ENCODE measurements at places on chromosomes 3 and 15.

DNA sequence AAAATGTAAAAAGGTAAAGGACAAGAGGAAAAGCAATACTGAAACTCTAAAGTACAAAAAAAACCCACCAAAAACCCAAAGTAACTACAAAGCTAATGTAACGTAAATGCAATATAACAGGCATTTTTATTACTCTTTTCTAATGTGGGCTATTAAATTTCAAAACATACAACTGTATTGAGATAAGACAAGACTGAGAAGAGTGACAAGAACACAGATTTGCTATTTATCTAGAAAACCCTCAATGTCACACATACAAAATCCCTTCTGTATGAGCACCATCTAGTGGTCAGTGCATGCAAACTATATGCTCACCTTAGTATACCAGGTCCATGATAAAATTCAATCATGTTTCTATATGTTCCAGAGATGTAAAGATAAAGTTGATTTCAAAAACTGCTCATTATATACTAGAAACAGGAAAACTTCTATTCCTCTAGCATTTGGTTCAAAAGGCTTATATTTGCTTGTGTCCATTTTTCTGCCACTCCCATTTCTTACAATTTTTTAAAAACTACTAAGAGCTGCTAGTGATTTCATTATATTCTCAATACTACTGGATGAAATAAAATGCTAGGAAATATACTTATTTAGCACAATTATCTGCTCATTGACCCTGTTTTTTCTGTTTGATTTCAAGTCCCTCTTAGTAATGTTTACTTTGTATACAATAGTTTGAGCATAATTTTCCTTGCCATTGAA, 111.4 kb downstream of the DLG1 start:
- peak; percentile 51 for DNase-seq

- no peak for DNase-seq
Observed at GRCh38 chr15:34334672-34335071, 2.9 kb downstream of the SLC12A6 start.

DNA sequence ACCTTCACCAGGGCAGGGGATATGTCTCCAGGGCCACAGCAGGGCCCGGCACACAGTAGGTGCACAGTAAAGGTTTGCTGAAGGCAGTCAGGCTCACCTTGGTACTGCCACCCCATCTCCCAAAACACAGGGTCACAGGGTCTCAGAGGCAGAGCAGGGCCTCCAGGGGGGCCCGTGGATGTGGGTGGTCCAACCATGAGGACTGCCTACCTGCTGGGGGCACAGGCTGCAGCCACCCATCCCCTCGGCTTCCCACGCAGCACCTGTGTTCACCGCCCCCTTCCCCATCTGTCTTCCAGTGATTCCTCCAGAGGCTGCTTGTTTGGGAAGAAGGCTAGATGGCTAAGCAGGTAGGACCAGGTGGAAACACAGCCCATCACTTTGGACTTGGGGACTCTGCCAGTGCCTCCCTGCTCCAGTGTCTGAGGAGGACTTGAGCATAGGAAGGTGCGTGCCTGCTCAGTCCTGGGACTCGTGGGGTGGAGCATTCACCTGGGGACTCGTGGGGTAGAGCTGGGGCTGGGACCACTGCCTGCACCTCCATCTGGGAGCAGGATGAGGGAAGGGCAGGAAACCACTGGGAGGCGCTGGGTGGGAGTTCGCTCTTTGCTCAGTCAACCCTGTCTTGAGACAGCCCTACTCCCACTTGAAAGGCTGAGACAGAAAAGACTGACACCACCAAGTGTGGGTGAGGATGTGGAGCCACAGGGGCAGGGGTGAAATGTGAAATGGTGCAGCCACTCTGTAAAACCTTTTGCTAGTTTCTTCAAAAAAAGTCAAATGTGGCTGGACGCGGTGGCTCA, 18.8 kb upstream of the PLXND1 start:
- DNase-seq, result no peak

GRCh38 chr3:61912158-61912557, 350.8 kb downstream of the PTPRG start:
- no peak for DNase-seq

GRCh38 chr3:48423241-48423882, 6.5 kb downstream of the PLXNB1 start:
- DNase-seq, result no peak

DNA sequence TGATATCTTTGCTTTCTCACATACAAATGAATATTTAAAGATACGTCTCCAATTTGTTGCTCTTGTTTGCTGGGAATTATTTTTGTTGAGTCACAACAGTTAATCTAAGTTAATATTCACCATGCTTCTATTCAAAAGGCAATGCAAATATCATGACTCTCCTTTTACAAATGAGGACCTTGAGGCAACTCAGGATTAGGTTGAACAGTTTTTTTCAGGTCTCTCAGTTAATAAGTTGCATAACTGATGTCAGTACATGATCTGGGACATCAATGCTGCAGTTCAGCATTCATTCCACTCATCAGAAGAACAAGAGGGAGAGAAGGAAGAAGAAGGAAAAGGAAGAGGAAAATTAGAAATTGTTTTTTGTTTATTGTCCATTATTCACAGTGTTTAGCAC, 781 bp upstream of the NAALADL2 start:
- DNase-seq, result no peak

DNA sequence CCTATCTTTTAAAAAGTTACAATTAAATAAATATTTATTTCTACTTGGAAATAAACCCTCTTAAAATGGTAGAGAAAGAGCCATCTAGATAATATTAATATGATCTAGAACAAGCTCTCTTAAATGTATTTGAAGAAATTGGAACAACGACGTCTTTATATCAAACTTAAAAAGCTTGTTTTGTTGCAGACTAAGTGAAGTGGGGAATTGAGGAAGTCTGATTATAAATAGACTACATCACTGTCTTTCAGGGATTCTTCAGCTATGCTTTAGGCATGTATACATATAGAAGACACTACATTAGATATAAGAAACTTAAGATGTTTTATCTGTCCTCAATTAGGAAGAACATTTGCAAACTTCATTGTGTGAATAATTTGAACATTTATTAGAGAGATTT, 1.8 kb downstream of the BCHE start:
- DNase-seq, result no peak

GRCh38 chr3:136731274-136731884, 20.8 kb downstream of the STAG1 start:
- DNase-seq, result no peak

DNA sequence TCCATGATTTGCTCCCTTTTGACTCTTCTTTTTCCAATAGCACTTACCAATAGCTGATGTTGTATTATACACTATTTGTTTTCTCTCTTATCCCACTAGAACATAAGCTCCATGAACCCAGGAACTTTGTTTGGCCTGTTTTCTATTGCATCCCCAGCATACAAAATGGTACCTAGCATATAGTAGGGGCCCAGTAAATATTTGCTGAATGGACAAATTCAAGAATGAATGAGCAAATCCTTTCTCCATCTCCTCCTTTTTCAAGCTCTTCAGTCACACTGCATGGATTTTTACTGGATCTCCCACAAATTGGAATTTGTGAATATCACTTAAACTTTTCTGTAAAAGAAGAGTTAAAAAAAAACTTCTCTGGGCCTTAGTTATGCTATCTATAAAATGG, 66.6 kb upstream of the FEZF2 start:
- DNase-seq, result no peak

- DNase-seq, result no peak
Observed at GRCh38 chr3:123805101-123805500, 79.0 kb downstream of the MYLK start.

DNA sequence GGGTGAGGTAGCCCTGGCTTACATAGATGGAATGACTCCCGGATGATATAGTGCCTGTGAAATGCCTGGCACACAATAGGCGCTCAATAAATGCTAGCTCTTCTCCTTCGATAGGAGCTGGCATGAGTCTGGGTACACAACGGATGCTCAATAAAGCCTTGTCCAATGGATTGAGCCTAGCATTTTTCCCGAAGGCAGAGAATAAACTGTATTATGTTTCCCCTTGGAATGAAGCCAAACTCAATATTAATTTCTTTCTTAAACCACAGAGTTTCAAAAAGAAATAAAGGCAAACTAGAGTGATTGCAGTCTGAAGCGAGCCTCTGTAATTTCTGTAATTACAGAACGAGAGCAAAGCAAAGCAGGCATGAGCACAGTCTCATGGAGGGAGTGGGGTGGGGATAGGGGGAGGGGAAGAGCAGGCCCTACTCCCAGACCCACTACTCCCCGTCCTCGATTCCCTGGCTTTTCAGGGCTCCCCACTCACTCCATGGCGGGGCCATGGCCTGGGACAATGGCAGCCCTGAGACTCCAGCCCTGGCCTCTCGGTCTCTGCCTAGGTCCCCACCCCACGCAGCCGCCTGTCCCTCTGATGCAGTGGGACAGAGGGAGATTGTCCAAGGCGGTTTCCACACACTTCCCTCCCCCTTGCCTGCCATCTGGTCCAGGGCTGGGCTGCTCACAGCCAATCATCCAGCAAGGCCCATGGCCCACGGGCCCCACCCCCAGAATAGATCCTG, 18.0 kb downstream of the SLC6A1 start:
- DNase-seq, result no peak

- no peak for DNase-seq
Observed at GRCh38 chr3:52801839-52802238, 7.2 kb downstream of the ITIH3 start.

DNA sequence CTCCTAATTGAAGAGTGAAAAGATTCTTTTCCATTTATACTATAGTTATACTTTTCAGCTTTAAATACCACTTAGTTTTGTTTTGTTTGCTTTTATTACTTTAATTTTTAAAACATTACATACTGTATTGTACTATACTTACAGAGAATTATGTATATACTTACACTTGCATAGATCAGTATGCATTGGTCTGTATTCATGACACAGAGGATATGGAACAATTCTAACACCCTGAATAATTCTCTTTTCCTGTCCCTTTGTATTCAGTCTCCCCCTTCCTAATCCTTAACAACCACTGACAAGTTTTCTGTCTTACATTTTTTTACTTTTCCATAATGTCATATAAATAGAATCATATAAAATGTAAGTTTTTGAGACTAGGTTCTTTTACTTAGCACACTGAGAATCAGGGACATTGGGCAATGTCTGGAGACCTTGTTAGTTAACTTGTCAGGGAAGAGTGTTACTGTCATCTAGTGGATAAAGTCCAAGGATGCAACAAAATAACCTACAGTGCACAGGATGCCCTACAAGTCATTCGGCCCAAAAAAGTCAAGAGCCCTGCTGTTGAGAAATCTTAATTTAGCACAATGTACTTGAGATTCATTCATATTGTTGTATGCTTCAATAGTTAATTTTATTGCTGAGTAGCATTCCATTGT, 95.7 kb upstream of the MCTP2 start:
- no peak for DNase-seq

DNA sequence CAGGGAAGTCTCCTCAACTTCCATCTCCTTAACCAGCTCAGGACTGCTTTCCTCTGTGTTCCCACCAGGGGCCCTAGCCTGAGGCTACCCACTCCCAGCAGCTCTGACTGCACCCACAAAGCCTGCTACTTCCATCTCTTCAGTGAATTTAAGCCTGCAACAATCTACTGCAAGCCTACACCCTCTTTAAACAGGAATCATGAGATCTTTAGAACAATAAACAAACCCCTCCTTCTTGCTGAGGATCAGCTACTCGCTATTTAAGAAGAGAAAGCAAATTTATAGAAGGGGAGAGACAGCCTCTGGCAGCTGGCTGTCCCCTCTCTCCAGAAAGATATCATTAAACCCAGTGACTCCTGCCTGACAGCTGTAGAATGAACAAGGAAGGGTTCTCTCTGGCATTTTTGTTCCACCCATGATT, 51.9 kb downstream of the ARHGAP31 start:
- DNase-seq, result no peak

Measured in HTR-8/SVneo (cell line).